ENCODE measurements at places on chromosomes 7 and 10. TPM values are rescaled to one million over a fixed set of nuclear protein-coding genes. Genes with fewer than 3 reads are reported as not detected.

DNA sequence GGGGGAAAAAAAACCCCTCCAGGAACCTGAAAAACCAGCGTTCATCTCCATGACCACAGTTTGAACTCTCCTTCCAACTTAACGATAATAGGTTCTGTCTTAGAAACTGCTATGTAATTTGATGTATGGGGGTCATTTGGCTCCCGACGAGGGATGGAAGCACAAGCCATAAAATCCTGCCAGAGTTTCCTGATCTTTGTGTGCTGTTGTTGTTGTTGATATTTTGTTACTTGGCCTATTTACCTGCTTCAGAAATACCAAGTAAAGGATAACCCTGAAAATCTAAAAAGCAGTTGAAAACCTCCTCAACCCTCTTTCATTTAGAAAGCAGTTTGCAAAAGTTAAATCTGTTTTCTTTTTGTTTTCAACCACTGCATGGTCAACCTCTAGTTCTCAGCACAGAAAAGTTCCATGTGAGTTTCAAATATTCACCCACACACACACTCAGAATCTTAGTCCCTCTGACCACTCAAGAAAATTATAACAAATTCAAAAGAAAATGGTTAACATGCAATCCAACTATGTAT is 9.3 kb upstream of the HOXA2 start:
- no peak overlapping the region for H3K27ac ChIP-seq
- H3K4me1 ChIP-seq: no peaks in the 10 kb centered on the region
- H3K27me3 ChIP-seq: no peaks in the 10 kb centered on the region
- no peaks in the 10 kb centered on the region for H3K36me3 ChIP-seq
- DNase-seq: no peak
- H3K4me3 ChIP-seq: no peak overlapping the region

DNA sequence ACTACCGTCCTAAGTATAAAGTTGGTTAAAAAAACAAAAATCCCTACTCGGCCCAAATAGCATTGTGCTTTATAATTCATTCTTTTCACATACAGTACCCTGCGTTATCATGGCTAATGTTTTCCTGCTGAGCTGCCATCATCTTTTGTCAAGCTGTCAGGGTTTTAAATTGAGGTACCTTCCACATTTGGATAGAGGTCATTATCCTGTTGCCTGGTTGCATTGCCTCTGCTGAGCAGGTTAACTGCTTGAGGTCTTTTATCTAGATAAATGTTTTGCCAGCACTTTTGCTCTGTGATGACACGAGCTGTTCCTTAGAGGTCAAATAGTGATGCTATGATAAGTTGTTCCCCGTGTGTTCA is 94.4 kb upstream of the FZD1 start:
- H3K27ac ChIP-seq: no peak overlapping the region
- H3K4me1 ChIP-seq: no peaks in the 10 kb centered on the region
- no peaks in the 10 kb centered on the region for H3K27me3 ChIP-seq
- H3K4me3 ChIP-seq: no peak overlapping the region
- no peak for DNase-seq

DNA sequence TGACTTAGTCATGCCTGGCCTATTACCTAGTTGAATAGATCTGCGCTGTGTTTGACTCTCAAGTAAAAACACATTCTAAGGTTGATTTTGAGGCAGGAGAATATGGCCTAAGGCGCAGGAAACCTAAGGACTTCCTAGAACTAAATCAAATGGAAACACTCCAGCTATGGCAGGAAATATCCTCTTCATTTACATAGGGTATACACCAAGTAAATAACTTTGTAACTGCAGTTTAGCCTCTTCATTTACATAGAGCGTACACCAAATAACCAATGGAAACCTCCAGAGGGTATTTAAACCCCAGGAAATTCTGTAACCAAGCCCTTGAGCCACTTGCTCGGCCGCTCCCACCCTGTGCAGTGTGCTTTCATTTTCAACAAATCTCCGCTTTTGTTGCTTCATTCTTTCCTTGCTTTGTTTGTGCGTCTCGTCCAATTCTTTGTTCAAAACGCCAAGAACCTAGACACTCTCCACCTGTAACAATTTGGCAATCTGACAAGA is 35.6 kb upstream of the XRCC2 start:
- H3K27me3 ChIP-seq: peaks cover 5% of the 10 kb centered on the region
- H3K4me1 ChIP-seq: no peaks in the 10 kb centered on the region
- no peak for DNase-seq
- no peak overlapping the region for H3K27ac ChIP-seq
- no peak overlapping the region for H3K4me3 ChIP-seq
- no peaks in the 10 kb centered on the region for H3K36me3 ChIP-seq

GRCh38 chr7:17878627-17879026 is 61.7 kb downstream of the SNX13 start:
- DNase-seq: no peak
- H3K27ac ChIP-seq: no peak overlapping the region
- no peak overlapping the region for H3K4me3 ChIP-seq
- H3K4me1 ChIP-seq: no peaks in the 10 kb centered on the region
- H3K27me3 ChIP-seq: no peaks in the 10 kb centered on the region
- H3K36me3 ChIP-seq: peaks cover 10% of the 10 kb centered on the region

GRCh38 chr10:33132626-33133025 is 174.6 kb upstream of the ITGB1 start:
- no peak overlapping the region for H3K4me3 ChIP-seq
- no peaks in the 10 kb centered on the region for H3K36me3 ChIP-seq
- H3K4me1 ChIP-seq: peaks cover 55% of the 10 kb centered on the region
- H3K27me3 ChIP-seq: no peaks in the 10 kb centered on the region
- H3K27ac ChIP-seq: no peak overlapping the region

The NEUROG3 gene
- not detected for total RNA-seq

The CHST3 gene
- not detected for total RNA-seq
